Stimulated activated CD4-positive, alpha-beta T cell treated with anti-CD3 and anti-CD28 coated beads, Interleukin-1b, Interleukin-23, amount 100 ng/mL, for 4 hours (primary cell): ENCODE measurements at places on chromosomes 13 and 19.

- DNase-seq: peak; percentile 87
Observed at GRCh38 chr19:35644987-35645679, 3.0 kb upstream of the COX6B1 start.

DNA sequence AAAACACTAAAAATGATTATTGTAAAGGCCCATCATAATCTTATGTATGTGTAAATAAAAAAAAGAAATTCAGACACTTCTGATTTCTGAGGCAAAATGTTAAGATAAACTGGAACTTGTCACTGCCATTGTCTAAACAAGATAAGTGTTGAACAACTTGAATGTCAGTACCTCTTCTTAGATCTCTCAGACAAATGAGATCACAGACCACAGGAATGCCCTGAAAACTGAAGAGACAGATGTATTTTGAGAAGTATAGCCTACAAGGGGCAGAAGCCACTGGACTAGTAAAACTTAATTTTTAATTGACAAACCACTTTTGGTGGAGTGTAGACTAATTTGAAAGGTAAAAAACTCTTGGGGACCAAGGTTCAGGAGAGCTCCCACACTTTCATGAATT, 375.5 kb upstream of the SLITRK5 start:
- no peak for DNase-seq

DNA sequence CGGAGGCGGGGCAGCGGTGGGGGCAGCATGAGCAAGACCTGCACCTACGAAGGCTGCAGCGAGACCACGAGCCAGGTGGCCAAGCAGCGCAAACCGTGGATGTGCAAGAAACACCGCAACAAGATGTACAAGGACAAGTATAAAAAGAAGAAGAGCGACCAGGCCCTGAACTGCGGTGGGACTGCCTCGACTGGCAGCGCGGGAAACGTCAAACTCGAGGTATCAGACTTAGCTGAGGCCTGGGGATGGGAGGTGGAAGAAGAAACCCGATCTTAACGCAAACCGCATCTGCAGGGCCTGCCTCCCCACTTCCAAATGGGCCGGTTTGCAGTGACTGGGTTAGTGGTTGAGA, 693 bp downstream of the RFXAP start:
- peak; percentile 11 for DNase-seq

DNA sequence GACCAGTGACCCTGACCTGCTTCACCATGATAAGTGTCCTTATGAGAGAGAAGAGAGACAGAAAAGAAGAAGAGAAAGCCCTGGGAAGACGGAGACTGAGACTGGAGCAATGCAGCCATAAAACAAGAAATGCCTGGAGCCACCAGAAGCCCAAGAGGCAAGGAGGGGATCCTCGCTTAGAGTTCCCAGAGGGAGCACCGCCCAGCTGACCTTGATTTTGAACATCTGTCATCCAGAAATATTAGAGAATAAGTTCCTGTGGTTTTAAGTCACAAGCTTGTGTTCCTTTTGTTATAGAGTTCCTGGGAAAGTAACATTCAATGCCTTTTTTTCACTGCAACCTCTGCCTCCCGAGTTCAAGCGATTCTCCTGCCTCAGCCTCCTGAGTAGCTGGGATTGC, 20.2 kb downstream of the CERS1 start:
- no peak for DNase-seq

DNA sequence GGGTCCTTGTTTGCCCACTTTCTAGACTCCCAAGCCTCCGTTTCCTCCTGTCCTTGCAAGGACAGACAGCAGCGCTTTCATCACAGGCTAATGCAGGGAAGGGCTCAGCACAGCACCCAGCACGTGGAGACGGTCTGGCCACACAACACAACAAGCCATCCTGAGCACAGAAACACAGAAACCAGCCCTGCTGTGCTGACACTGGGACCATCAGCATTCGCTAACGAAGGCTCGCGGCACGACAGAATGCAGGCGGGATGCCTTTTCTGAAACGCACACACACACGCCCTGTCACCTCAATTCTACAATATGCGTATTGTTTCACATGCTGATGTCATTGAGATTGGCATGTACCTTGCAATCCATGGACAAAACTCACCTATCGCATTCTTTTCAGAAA, 12.9 kb downstream of the AKT2 start:
- no peak for DNase-seq

GRCh38 chr13:20178156-20178555, 14.6 kb downstream of the GJB2 start:
- DNase-seq: no peak
